Esophagus squamous epithelium (tissue), 5 donors: ENCODE measurements at places on chromosomes 11 and 22.

GRCh38 chr11:101738452-101738851, 154.6 kb upstream of the TRPC6 start:
- DNase-seq, result no peak

- no peak for DNase-seq
Measured at GRCh38 chr11:69364921-69365320, 71.0 kb downstream of the MYEOV start.

GRCh38 chr22:50282361-50283155, 12.4 kb upstream of the MAPK11 start:
- DNase-seq, result no peak

- DNase-seq, result no peak
Measured at GRCh38 chr11:43954241-43954640, 11.8 kb downstream of the C11orf96 start.

- DNase-seq, result no peak
Measured at GRCh38 chr22:38174626-38175025, 7.0 kb downstream of the PLA2G6 start.

DNA sequence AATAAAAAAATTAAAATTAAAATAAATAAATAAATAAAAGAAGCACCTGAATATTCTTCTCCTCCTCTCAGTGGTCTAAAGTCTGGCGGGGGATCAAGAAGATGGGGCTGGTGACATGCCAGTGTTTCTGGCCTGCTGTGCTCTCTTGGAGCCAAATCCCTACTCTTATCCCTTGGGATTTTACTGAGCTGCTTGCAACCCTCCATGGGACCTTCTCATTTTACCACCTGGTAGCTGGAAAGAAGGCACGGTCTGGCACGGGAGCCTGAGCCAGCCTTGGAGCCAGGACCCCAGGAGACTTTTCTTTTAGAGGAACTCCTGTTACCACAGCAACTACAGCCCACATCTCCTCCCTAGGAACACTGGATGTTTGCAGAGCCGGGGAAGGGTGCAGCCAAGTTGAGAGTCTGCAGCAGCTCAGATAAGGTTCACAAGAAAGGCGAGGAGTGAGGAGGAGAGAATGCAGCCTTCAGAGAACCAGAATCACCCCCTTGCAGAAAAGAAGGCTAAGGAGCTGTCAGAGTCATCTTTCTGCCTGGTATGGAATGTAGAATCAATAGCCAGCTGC, 21.4 kb downstream of the CD6 start:
- DNase-seq, result no peak

GRCh38 chr11:95266751-95267374, 35.9 kb upstream of the SESN3 start:
- DNase-seq, result no peak
